ENCODE measurements at places on chromosomes 13 and 19. TPM values are rescaled to one million over a fixed set of nuclear protein-coding genes. Genes with fewer than 3 reads are reported as not detected.

GRCh38 chr13:52399046-52399445, 6.9 kb downstream of the THSD1 start:
- no peak for DNase-seq

DNA sequence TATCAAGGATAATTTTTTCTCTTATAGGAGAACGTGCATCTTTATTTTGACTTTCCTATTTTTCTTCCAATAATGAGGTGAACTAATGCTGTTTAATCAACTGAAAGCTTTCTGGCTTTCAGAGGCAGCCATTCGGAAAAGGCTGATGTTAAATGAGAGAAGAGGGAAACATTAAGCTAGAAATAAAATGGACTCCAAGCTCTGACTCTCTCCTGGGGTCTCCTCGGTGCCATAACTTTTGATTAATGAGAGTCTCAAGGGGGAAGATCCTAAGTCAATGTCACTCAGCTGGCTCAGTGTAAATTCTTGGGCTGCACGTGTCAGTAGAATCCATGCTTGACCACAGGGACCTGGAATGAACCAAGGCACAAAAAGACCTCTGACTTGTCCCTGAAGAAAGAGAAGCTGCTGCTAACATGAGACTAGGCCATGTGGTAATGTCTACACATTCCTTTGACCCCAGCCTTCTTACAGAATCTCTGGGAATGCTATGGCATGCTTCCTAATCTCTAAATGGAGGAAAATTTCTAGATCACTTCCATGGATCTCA, 152.2 kb upstream of the RFC3 start:
- DNase-seq, result no peak

DNA sequence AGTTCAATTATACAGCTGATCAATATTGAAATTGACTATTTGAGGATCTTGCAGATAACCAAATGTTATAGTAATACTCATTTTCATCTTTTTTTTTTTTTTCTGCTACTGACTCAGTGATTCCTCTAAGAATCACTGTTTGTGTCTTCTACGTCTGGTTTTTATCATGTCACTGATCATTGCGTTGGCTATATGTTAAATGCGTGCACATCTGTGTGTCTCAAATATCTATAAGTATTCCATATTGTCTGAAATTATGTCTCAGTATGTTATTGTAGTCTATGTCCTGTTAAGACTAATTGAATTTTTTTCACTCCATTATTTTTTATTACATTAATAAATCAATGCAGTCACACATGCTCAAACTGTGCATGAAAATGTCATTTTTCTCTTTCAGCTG, 200.5 kb downstream of the PCDH20 start:
- DNase-seq, result no peak

DNA sequence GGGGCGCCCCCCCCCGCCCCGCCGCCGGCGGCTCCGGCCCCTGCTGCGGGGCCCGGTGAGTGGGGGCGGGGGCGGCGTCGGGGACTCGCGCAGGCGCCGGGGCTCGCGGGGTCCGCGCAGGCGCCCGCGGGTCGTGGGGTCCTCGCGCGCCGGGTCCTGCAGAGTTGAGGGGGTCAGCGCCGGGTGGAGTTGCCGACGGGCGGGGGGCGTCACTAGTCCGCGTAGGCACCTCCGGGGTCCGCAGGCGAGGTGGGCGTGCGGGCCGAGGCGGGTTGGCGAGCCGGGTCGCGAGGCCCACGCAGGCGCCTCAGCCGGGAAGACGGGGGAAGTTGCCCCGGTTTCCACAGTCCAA, 365 bp downstream of the PPP6R1 start:
- DNase-seq, result peak; percentile 95

GRCh38 chr13:34627509-34628208, 314.4 kb upstream of the NBEA start:
- no peak for DNase-seq

GRCh38 chr19:14333101-14333871, 48.0 kb upstream of the ADGRE5 start:
- DNase-seq, result peak; percentile 90

DNA sequence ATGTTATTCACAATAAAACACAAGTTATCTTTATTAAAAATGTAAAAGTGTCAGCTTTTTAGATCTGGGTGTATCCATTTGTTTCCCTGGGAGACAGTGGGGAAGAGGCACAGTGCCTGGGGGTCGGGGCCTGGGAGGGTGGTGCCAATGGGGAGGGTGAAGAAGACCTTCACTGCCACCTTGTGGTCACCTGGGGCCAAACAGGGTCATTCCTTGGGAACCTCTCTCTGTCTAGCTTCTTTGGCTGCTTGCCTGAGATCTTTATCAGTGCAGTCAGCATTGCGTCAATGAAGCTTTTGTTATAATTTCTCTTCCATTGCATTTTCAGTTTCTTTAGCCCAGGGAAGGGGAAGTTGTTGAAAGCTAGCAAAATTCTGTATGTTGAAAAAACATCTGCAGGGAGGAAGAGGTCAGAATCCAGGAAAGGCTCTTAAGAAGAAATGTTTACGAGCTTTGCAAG, 39.1 kb downstream of the PCDH8 start:
- DNase-seq, result peak; percentile 87

- no peak for DNase-seq
Measured at GRCh38 chr19:32343550-32344262, 1.7 kb upstream of the ZNF507 start.

- peak; percentile 38 for DNase-seq
Measured at GRCh38 chr19:19742773-19743172, 9.9 kb upstream of the ZNF14 start.

DNA sequence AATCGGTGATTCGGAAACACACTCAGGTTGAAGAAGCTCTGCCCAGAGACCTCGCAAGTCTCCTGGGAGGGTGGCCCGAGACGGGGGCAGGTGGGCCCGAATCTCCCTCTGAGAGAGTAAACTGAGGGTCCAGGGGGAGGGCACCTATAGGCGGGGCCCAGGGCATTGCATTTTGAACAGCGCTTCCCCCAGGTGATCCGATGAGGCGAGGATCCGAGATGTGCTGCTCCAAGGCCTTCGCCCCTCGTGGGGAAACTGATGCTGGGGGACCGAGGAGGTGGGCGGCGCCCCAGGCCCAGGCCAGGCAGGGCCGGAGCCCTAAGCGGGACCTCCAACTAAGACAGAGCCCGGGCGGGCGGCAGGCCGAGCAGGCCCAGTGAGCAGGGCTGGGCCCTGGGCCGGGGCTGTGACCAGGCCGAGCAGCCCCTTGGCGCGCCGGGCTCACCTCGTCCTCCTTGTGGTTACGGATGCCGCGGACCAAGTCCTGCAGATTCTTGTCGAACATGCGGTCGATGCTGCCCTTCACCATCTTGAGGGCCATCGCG, 500 bp downstream of the AP3D1 start:
- peak; percentile 75 for DNase-seq

DNA sequence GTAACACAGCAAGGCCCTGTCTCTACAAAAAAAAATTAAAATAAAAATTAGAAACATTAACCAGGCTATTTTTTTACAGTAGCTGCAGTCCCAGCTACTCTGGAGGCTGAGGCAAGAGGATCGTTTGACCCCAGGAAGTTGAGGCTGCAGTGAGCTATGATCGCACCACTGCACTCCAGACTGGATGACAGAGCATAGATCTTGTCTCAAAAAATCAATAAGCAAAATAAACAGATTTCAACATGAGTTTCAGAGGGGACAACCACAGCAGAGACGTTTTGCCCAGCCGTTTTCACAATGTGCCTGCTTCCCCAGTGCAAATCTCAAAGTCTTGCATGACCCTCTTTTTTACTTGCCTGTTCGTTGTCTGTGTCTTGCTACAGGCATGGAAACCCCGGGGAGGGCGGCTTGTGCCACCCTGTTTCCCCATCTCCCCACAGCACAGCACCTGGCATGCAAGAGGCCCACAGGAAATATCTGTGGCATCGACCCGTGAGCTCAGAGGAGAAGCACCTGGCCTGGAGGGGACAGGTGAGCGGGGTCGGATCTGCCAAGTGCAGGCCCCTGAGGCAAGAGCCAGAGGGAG, 222.0 kb upstream of the ZNF507 start:
- no peak for DNase-seq

GRCh38 chr19:5205381-5205780, 135.2 kb downstream of the PTPRS start:
- DNase-seq, result peak; percentile 67

GRCh38 chr19:38745316-38745715, 1.0 kb upstream of the CAPN12 start:
- peak; percentile 69 for DNase-seq

- DNase-seq, result peak; percentile 15
Measured at GRCh38 chr13:56586976-56587375, 553.7 kb upstream of the PRR20A start.

DNA sequence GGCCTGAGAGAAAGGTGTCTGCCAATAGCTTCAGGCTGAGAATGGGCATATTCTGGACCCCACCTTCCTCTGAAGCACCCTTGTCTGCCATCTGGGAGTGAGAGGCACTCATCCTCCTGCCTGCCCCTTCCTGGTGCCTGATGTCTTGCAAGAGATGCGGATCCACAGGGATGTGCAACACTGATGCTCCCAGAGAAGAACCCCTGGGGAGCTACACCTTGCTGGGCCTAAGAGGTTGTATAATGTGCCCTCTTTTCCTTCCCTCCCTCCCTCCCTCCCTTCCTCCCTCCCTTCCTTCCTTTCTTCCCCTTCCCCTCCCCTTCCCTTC, 34.6 kb downstream of the ADPRHL1 start:
- no peak for DNase-seq

GRCh38 chr19:362154-362553, 17.6 kb upstream of the MIER2 start:
- no peak for DNase-seq

PDX1 gene
- not detected for total RNA-seq

ZNF112 gene
- 7.7 TPM for total RNA-seq

DAZAP1 gene
- total RNA-seq, result 44.5 TPM

URAD gene
- total RNA-seq, result not detected

FKBP8 gene
- 253 TPM for total RNA-seq

DHX34 gene
- 10.9 TPM for total RNA-seq

MEIOSIN gene
- not detected for total RNA-seq

PEX11G gene
- total RNA-seq, result 2.9 TPM

ADAT3 gene
- total RNA-seq, result 3.3 TPM

SIGLEC9 gene
- not detected for total RNA-seq

KLK15 gene
- total RNA-seq, result not detected
